ENCODE measurements at places on chromosomes 7 and 10.

DNA sequence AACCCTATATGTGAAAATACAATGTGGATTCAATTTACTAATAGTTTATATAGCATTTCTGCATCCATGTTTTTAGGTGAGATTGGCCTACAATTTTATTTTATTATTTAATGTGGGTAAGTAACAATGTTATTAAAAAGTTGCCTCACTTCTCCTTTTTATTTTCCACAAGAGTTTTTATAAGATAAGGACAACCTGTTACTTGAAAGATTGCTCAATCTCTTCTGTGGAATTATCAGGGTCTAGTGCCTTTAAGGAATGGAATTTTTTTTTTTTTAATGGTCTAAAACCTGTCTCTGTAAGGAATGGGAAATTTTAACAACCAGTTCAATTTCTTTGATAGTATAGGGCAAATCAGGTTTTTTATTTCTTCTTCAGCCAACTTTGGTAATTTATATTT is 53.9 kb upstream of the RAB18 start:
- no peak for DNase-seq

- peak; percentile 88 for DNase-seq
Measured at GRCh38 chr7:102933763-102934162, 21.0 kb downstream of the LRRC17 start.

DNA sequence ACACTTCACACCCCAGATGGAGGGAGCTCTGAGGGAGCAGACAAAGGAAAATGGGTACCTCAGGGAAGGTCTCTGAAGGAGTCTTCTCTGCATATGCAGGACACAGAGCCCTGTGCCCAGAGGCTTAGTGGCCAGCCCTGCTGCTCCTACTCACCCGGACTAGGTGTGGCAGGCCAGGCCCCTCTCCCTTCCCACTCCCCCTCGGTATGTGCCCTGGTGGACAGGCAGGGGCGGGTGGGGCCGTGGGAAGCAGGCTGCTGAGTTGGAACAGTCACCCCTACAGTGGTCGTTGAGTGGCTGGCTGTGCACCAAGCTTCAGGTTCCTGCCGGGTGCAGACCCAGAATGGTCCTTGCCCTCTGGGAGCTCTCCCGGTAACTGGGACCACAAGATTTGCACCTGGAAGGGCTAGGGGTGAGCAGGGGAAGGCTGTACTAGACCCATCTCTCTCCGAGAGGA is 68.6 kb downstream of the ZMIZ1 start:
- DNase-seq, result no peak

DNA sequence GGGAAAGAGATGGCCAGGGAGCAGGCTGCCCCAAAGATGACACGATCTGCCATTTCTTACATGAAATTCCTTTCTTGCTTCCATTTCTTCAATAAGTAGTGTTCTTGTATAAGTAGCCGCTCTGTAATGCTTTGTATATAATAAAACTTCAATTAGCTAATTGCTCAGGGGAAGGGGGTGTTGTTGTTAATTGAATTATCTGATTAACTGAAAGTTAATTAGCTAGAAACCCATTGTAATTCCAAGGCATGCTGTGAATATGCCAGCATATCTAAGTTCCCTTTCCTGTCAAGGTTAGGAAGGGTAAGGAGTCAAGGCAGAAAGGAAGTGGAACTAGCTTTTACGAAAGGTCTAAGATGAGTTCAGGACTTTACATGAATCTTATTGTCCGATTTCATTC is 765.9 kb downstream of the TYW1 start:
- DNase-seq, result no peak

DNA sequence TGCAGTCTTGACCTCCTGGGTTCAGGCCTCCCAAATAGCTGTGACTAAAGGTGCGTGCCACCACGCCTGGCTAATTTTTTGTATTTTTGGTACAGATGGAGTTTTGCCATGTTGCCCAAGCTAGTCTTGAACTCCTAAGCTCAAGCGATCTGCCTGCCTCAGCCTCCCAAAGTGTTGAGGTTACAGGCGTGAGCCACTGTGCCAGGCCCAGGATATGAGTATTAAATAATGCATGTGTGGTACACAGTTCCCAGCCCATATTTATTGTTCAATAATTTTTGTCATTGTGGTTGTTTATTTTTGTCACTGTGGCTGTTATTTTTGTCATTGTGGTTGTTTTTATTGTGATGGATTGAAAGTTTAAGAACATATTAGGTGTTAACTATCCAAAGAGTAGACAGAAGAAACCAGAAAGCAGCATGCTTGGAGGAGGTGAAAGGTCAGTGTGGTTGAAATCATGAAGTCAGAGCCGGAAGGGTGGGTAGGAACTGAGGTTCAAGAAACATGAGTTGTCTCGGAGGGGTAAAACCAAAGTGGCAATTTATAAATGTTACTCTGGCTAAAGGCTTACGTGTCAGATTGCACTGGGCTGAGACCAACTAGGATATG is 45.0 kb downstream of the MRC1 start:
- no peak for DNase-seq

DNA sequence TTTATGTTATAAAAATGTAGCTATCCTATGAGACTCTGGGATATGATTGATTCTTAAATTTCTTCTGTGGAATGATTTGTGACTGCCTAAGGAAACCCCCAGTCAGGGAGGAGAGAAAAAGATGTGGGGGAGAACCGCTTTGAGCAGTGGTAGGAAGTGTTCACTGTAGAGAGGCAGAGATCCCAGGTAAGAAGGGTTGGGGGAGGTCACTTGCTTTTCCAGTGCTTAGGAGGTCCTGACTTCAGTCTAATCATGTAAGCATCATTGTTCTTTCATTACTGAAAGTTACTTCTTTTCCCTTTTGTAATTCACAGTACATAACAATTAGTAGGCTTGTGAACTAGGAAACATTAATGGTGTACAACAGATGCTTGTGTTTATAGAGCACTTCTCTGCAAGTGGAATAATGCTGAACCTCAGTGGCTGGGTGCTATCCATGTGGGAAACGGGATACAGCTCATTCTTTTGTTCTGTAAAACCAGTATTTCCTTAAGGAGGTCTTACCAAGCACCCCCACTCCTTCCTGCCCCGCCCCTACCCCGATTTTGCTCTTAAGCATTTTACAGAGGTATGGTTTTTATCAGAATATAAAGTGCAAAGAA is 165.4 kb downstream of the ST7 start:
- no peak for DNase-seq

DNA sequence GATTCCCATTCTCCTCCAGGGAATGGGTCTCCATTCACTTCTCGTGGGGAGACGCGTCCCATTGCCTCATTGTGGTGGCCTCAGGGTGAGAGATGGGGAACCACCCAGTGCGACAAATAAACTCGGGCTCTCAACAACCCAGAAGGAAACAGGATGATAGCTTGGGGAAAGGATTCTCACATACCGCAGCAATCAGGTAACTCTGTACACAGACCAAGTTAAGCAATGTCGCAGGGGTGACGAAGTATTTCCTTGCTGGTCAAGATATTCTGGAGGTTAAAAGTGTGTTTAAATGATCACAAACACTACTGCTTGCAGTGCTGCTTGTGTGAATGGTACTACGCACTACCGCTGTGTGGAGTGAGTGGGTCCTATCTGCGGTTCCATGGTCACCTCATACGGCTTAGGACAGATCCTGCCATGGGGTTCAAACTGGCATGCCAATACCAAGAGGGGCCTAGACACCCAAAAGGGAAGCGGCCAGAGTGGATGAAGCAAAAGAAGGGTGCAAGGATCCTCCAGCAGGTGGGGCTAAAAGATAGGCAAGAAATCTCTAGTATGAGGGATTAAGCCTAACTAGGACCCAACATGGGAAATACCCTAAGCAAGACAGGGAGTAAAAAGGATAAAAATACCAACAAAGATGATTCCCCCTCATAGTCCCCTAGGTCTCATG is 143.8 kb upstream of the TMEM106B start:
- peak; percentile 19 for DNase-seq

- DNase-seq, result no peak
Measured at GRCh38 chr7:73611017-73611555, 13.2 kb downstream of the MLXIPL start.

DNA sequence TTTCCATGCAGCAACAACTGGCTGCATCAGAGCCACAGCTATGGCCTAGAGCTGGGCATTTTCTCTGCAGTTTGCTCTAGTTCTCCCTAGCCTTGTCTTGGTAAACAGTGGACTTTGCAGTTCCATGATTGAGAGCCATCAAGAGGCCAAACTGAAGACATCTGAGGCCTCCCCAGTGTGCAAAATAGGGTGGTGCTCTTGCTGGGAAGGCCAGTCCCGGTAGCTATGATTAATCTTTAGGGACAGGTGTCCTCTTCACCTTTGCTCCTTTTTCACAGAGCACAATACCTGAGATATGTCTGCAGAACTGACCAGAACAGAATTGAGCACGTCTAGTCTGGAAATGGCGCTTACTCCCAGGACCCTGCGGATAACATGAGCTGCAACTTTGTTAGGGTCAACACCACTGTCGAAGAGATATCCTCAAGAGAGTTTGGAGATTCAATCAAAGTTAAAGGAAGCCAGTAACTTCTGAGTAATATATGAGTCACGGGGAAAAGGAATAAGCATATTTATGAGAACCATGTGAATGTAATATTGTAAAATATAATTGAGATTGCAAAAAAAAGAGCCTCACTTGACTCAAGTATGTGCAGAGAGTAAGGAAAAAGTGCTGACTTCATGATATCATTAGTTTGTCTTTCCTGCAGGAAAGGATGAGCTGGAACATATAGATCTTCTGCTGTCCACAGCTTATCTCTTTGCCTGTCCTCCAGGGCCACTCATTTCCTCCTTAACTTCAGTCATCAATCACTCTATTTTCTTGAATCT is 76.7 kb downstream of the ANK3 start:
- DNase-seq, result peak; percentile 63

DNA sequence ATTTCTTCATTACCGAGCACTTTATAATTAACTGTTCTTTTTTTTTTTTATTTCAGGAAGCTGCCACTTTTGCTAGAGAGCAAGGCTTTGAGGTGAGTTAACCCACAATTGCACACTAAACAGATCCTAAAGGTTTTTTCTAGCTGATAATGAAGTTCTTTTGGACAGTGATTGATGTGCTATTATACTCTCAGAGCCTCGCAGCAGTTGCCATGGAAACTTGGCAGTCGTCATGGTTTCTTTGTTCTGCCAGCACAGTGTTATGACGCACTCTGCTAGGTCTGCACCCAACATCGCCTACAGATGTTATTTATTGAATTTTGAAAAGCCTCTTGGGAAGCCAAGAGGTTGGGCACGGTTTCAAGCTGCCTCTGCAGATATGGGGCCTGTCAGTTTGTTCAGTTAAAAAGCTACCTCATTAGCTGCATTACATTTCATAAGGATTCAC is 237.2 kb upstream of the KAT6B start:
- DNase-seq, result peak; percentile 97

- DNase-seq, result no peak
Measured at GRCh38 chr10:28326516-28327490, 23.9 kb upstream of the MPP7 start.

DNA sequence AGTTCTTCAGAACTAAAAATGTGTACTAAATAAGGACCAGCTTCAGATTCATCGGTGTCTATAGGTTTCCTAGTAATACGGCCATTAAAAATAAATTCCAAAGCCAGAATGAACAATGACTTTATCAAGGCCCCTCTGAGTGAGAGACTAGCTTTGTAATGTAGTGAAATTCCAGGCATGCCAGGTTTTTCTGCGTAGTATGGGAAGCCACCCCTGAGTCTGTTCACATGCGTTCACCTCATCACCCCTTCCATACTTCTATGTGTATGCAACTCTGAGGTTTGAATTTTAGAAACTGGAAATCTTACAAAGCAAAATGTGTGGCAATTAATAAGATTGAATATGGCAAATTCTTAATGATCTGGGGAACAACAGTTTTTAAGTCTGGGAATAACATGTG is 24.5 kb downstream of the RNF32 start:
- DNase-seq, result no peak

DNA sequence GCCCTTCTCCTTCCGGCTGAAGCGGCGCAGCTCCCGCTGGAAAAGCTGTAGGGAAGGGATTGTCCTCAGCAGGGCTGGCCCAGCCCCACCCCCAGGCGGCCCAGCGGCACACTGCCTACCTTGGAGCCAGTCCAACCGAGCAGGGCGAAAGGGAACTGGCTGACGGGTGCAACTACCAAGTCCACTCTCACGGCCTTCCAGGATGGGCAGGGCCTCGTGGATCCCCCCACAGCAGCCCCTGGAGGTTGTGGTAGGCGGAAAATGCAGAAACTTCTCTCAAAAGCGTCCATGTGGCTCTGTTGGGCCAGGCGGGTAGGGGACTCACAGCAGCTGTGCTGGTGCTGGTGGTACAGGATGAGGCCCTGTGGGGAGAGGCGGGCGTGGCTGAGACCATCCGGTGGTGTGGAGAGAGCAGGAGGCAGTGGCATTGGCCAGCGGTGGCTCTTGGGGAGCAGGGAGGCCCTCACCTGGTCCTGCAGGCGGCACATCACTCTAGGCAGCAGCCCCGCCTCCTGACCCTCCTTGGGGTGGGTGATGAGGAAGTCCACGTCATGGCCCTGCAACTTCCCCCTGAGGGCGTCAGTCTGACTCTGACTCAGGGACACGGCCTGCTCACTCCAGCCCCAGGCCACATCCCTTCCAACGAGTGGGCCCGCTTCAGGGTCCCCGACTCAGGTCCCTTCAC is 8.4 kb upstream of the PGAM2 start:
- no peak for DNase-seq

DNA sequence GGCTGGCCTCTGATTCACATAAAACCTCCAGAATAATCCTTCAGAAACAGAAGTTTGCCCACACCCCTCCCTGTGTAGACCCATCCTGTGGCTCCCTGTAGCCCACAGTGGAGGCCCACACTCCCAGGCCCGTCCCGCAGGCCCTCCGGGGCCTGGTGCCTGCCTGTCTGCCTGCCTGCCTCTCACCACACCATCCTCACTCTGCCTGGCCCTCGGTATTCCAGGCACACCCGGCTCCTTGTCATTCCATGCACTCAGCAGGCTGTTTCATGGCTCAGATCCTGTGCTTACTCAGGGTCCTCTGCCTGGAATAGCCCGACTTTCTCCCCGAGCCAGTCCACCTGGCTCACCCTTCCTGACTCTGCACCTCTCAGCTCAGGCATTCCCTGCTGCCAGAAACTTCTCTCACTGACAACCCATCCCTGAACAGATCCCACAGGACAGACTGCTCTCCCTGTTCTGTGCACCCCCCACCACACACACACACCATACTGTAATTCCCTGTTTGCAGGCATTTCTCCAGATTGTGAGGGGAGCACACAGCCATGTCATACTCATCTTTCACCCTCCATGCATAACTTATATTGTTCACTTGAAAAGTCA is 498.0 kb upstream of the ZMIZ1 start:
- DNase-seq, result no peak

DNA sequence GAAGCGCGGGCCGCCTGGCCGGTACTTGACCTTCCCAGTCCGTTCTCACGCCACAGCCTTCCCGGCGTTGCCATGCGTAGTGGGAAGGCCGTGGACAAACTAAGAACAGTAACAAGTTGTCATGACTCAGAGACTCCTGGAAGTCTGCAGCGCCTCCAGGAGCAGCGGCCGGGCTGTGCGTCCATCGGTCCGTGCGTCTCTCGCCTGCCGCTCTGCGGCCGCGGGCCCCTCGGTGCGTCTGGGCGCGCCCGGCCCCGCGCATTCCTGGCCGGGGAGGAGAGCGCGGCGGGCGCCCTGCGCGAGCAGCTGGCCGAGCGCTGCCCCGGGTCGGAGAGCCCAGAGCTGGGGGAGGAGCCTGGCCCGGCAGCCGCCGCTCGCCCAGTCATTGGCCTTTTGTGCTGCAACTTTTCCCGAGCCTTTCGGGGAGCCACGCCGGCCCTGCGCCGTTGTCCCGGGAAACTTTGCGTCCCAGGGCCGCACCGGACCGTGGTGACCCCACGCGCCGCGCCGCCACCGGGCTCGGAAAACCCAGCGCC is 123.7 kb downstream of the TACC2 start:
- DNase-seq, result peak; percentile 52

- no peak for DNase-seq
Measured at GRCh38 chr7:74093671-74094223, 10.1 kb downstream of the LIMK1 start.

- peak; percentile 81 for DNase-seq
Measured at GRCh38 chr10:17835688-17836087, 26.5 kb downstream of the MRC1 start.
